ENCODE measurements at places on chromosomes 2 and 18.

- DNase-seq: peak; percentile 78
Measured at GRCh38 chr18:78228974-78229373, 750.6 kb upstream of the SALL3 start.

DNA sequence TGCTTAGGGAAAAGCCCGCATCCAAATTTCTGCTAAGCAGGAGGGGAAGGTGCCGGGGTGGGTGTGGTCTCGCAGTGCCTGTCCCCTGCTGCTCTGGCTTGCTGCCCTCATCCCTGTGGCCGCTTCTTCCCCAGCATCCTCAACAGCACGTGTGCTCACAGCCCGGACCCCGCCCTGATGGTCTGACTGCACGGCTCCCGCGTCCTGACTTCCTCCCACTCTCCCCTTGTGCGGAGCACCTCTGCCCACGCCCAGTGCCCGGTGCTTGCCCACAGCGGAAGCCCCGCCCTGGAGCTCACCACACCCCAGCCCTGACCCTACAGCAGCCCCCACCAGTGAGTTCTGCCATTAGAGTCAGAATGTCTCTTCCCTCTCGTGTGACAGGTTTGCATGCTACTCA lies 277.9 kb downstream of the NDUFA10 start:
- no peak for DNase-seq

DNA sequence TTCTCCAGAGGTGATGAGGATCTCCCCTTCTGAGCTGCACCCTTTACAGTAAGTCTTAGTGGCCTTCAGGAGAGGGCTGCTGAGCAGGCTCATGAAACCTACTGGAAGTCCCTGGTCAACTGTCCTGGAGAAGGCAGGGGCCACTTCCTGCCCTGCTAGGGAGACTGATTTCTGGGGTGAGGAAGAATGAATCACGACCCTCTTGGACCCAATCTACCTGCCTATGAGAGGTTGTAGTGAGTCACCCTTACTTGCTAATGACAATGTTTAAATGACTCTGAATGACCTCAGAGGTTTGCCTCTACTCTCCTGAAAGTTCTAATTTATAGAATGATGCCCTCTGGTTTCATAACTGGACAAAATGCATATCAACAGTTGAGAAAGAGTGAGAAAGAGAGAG lies 79.4 kb upstream of the FAM136A start:
- no peak for DNase-seq

DNA sequence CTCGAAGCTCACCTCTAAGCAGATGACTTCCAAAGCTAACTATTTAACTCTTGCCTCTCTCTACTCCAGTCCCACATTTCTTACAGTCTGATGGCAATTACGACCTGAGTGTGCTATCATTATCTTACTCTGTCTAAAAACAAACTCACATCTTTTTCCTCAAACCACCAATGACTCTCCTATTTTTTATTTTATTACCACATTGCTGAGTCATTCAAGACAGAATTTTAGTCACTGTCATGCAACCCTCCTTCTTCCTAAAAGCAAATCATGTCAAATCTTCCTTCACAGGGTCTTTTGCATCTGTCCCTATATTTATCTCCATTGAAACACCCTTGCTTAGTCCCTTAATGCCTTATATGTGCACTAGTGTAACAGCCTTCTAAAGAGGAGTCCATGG lies 34.6 kb upstream of the C2orf15 start:
- no peak for DNase-seq

- no peak for DNase-seq
Measured at GRCh38 chr2:176779917-176780316, 432.7 kb upstream of the HNRNPA3 start.

- DNase-seq: no peak
Measured at GRCh38 chr18:54386043-54386442, 28.3 kb downstream of the C18orf54 start.
